ENCODE measurements at places on chromosomes 1 and 21.

- DNase-seq: no peak
Observed at GRCh38 chr1:84480650-84481049, 1.6 kb downstream of the RPF1 start.

DNA sequence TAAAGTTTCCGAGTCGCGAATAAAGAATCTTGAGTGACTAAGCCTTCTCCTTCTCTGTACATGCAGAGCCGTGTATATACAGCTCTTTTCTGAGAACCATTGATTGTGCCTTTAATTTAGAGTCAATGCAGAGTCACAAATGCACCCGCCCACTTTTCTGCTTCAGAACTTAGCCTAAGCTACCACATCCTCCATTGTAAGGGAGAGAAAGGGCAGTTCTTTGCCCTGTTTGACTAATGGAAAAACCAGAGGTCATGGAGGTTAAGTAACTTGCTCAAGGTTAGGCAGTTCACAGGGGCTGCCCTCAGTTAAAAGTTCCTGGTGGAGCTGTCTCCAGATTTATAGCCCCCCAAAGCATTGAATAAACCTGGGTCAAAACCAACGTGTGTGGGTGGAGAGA, 139.6 kb downstream of the TOMM20 start:
- no peak for DNase-seq

DNA sequence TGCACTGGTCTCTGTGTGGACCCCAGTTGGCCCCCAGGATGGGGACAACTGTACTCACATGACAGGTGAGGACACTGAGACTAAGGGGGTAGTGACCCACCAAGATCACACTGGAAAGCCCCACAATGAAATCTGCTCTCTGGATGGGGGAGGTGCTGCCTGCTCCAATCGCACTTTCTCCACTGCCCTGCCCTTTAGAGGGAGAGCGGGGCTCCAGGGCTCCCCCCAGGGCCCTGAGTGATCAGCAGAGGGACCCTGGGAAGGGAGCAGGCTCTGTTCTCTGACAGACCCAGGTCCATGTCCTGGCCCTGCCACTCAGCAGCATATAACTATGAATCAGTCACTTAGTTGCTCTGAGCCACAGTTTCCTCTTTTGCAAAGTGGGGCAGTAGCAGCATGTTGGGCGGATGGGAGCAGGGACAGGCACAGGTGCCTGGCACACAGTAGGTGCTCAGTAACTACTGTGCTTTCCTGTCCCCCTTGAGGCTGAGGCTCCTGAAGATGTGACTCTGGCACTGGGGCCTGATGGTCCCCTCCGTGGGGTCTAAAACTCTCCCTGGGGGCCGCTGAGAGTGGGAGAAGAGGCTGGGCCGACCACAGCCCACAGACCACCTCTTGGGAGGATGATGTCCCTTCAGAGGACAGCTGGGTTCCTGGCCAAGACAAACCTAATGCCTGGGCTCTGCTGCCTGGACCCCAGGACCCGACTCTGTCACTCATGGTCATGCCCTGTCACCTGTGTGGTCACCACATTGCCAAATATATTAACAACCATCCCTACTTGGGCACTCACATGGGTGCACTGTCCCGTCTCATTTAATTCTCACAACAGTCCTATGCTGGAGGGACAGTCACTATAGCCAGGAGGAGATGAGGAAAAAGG, 222.7 kb downstream of the PTPRU start:
- DNase-seq: no peak

DNA sequence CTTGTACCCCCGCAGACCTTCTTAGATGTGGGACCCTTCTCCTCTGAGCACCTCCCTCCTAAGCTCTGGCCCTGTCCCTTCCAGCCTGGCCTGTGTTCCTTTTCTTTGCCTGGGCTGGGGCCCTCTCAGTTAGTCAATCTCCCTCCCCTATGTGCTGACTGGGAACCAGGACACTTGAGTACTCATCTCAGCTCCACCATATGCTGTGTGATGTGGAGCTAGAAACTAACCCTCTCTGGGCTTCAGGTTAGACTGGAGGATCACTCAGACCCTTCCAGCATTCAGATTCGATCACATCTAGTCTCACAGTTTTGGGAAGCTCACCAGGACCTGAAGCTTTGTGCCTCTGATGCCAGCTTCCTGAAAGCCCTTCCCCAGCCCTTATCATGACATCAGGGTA, 40.6 kb downstream of the TRIM62 start:
- DNase-seq: no peak

DNA sequence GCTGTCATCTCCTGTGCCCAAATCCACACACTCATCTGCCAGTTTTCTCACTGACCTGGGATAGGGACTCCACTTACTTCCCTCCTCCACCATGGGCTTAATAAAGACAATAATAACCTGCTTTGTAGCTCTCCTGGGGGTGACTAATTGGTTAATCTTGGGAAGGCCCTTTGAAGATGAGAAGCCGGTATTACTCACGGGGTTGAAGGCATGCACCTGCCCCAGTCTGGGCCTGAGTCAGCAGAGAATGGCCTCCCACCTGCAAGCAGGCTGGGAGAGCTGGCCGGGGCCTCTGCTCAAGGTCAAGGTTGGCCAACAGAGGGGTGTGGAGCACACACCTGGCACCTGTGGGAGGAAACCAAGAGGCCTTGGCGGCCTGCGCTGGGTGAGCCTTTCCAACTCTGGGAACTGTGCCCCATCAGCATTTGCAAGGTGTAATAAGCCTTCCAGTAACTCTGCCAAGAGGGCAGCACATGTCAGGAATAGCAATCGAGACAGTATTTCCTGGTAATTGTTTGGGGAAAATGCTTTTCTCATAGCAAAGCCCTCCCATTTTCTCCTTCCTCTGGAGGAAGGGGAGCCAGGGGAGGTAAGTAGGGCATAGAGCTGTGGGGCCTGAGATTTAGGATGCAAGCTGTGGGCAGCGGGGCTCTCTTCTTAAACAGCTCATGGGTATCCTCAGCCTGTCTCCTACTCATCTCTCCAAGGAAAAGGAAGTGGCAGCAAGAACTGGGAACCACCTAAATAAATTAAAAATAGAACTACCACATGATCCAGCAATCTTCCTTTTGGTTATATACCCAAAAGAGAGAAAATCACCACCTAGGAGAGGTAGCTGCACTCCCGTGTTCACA, 49.0 kb downstream of the TOMM20 start:
- no peak for DNase-seq

- peak; percentile 57 for DNase-seq
Observed at GRCh38 chr21:42463861-42464515, 32.0 kb downstream of the RSPH1 start.

- no peak for DNase-seq
Observed at GRCh38 chr1:67564193-67564592, 120.8 kb upstream of the GADD45A start.

- DNase-seq: no peak
Observed at GRCh38 chr1:109928591-109929111, 18.0 kb downstream of the CSF1 start.

GRCh38 chr1:226782845-226783601, 43.9 kb upstream of the ITPKB start:
- no peak for DNase-seq

DNA sequence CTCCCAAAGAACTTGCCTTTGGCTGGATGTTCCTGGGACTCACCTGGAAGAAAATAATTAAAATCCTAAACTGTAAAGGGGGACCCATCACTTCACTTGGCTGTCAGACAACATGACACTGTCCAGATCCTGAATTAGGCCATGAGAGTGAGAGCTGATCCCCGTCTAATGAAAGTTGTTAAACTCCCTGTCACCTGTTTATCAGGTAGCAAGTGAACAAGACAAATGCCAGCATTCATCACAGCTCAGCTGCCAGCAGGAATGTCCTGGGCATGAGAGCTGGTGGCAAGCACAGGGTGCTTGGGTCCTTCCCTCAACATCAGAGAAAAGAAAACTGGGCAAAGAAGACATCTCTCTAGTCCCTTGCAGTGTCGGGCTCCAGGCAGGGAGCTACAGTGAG, 23.8 kb downstream of the PMVK start:
- DNase-seq: no peak

Measured in activated CD4-positive, alpha-beta T cell treated with anti-CD3 and anti-CD28 coated beads, Interleukin-2, amount 10 ng/mL, durations not matched to agents 7 days and 5 days (primary cell).